ENCODE measurements at places on chromosomes 7 and 10.

GRCh38 chr7:35823440-35823839 is 22.6 kb downstream of the SEPTIN7 start:
- no peak for DNase-seq

DNA sequence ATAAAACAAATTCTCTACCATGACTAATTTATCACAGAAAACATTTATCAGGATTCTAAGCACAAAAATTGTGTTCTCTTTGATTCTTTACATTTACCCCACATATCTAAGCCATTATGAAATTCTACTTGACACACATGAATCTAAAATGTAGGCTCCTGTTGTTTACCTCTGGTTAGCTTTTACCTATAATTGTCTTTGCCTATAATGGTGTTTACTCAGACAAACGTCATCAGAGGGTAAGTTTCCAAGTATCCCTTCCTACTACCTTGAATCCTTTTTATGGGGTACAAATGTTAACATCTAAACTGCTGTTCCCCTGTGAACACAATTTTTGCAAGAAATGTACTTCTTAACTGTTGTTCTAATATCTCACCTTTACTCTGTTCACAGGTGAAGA is 63.5 kb downstream of the MINDY3 start:
- DNase-seq: no peak

DNA sequence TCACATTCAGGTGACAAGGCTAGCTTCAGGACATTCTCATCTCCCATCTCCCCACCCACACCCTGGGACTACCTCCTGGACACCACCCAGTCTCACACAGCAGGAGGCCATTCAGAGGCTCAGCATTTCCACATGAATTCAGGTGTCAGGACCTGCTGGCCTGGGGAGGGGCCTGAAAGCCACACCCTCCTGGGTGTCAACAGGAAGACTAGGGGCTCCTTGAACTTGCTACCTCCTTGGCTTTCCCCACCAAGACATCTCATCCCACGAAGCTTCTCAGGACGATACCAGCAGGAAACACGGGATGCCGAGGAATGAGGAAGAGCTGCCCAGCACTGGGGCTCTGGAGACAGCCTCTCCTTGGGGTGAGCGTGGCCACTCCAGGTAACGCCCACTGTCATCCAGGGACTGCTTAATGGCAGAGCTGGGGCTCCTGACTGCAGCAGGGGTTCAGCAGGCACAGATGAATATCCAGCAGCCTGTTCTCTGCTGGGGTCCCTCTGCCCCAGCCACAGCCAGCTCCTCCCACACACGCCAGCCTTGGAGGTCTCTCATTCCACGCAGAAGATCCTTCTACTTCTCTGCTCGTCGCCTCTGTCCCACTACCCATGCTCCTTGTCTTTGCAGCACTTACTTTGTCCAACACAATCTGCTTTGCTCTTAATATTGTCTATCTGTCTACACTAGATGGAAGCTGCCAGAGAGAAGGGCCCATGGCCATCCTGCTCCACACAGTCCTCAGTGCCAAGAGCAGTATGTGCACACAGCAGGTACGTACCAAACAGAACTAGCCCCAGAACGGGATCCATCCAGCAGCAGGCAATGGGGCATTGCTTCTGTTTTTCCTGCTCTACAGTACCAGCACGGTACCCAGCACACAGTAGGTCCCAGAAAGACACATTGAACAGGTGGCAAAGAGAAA is 88.7 kb downstream of the FAM53B start:
- DNase-seq: no peak

DNA sequence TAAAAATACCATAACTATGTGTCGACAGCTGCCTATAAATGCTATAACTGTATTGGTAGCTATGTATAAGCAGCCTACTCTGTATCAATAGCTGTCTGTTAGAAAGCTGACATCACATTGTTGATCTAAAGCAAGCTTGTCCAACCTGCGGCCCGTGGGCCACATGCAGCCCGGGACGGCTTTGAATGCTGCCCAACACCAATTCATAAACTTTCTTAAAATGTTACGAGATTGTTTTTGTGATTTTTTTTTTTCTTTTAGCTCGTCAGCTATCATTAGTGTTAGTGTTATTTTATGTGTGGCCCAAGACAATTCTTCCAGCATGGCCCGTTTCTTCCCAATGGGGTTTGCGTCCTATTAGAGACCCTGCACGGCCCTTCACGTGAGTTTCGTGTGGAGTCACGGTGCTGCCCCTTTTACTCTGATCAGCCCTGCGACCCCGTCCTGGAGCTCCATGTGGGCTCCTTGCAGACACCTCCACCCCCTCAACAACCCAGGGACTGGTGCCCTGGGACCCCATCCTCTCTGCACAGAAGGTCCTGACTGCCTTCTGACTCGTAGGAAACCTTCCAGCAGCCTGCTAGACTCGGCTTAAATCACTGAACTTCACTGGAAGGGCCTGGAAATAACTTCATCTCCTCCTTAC is 4.5 kb upstream of the PRKAR1B start:
- DNase-seq: no peak

DNA sequence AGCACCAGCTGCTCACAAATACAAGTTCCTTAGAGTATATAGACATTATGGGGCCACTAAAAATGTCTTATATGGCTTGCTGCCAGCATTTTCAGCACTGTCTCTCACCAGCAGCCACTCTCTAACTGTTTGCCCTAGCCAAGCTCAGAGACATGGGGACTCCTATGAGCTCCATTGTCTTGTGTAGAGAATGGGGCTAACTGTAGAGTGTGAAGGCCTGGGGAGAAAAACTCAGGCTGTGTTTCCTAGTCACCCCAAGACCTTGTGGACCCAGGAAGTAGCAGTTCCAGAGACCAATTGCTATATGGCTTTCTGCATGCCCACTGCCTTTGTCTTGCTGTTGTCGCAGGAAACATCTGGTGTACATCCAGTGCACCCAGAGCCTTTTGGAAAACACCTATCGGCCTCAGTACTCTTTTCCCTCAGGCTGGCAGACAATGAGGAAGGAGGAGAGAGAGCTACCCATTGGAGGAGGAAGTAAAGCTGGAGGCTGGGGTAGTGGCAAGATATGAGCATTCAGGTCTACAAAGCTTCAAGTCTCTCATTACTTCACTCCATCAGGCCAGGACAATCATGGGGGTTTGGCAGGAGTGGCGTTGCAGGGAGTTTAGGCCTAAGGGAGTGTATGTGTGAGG is 28.4 kb downstream of the ENTPD1 start:
- DNase-seq: no peak

GRCh38 chr7:92737706-92738105 is 98.7 kb downstream of the CDK6 start:
- DNase-seq: no peak

DNA sequence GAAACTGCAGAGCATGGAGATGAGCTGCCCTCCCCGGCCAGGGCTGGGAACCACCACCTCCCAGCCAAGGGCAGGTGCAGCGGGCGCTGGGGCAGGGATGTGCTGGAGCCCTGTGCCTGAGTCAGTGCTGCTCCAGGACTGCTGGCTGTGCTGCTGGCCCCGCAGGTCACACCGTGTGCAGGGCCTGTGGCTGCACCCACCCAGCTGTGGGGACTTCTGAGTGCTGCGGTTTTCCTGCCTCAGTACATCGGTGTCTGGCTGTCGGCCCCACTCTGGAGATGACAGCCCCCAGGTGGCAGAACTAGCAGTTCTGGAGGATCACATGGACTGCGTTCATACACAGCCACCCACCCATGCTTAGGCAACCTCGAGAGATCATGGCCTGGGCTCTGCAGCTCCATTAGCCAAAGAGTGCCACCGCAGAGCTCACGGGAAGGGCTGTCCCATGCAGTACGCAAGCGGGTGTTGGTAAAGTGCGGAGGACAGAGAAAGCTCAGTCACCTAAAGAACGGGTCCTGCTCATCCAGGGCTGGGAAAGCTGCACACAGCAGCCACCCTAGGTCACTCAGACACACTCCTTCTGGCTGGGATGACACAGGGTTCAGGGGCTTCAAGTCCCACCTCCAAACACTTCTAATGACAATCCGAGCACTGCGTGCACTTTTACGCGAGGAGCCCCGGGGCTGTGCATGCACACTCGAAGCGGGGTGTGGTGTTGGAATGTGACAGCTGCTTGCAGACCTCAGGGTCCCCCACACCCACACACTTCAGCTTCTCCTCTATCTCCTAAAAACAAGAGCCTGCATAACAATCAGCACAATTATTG is 198.1 kb upstream of the PPP2R2D start:
- no peak for DNase-seq

DNA sequence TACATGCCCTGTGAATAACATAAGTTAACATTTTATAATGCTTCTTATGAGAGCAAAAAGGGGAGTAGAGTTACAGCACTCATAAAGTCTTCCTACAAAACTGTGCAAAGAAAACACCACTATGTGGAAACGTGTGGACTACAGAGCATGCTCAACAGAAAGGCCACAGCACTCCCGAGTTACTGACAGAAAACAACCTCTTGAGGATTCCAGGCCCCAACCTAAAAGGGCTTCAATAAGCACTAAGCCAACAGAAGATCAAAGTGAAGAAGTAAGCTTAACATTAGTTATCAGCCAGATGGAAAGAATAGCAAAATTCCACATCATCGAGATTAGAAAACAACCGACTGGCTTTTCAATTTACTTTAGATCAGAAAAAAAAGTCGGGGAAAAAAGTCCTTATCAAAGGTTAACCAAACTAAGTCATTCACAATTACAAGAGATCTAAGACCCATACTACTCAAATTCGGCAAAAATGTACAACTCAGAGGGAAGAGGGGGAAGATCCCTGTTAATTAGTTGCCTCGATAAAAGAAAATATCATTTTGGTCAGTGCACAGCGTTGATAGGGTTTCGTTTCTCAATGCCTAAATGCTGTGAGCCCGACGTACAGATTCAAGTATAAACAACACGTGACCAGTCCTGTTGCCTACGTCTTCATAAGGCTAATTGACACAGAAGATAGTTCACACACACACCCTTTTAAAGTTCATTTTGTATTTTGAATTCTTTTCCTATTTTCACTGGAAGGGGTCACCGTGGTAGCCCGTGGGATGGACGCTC is 1.4 kb downstream of the KBTBD2 start:
- peak; percentile 63 for DNase-seq

- no peak for DNase-seq
Observed at GRCh38 chr7:94041529-94041928, 37.4 kb upstream of the BET1 start.

DNA sequence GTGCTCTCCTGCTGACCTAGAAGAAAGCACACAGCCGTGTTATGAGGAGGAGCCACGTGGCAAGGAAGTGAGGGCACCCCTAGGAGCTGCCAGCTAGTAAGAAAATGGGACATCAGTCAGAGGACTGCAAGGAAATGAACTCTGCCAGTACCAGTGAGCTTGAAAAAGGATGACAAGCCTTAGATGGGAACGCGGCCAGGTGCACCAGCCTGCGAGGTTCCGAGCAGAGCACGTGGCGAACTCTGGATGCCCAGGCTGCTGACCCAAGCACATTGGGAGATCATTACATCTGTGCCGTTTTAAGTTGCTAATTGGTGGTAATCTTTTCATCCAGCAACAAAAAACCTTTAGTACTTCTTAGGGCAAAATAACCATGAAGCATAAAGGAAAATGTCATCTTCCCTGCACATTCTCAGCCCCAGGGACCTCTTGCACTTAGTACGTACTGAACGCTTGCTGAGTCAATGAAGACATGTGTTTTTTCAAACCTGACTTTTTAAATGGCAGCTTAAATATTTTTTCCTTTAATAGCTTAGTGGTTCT is 69.4 kb downstream of the AMZ1 start:
- DNase-seq: no peak

GRCh38 chr7:355568-355967 is 65.6 kb downstream of the FOXL3 start:
- no peak for DNase-seq

- DNase-seq: no peak
Observed at GRCh38 chr7:2837496-2837895, 6.6 kb downstream of the GNA12 start.

DNA sequence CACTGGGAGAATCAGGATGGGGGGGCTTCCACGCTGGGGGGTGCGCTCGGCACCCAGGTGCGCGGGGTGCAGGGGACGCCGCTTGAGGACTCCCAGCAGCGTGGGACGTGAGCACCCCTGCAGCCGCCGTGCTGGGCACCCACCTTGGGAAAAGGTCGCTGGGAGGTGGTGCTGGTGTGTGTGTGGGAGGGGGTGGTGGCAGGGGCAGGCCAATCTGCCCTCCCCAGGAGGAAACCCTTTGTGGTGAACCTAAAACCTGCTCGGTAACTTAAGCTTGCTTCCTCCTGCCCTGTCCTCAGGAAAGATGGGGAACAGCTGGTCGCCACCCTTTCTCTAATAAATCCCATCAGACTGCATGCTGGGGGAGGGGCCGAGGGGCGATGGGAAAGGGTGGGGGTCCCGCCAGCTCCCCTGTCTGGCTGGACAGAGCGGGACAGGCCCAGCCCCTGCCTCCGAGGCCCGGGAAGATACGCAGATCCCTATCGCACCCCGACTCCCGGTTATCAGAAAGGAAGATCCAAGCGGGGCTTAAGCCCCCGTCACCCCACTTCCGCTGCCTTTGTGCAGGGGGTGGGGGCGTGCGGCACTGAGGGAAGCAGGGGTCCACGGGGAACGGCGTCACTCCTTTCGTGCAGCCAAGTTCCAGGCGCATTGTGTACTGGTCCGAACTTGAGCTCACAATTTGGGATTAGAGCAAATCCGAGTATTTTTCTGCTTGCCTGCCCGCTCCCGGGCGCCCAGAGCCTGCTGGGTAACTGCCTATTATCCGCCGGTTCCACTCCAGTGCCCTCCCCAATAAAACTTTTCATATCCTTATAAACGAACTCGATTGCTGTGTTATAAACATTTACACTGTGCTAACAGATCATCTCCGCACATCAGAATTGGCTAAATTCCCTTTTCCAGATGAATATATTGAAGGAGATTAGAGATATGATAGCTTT is 64.6 kb downstream of the UNCX start:
- no peak for DNase-seq

- DNase-seq: no peak
Observed at GRCh38 chr7:77524731-77525130, 12.4 kb upstream of the PTPN12 start.

Measured in DMS79 treated with DMSO at 0.1 percent for 48 hours (cell line).